A549 (cell line): ENCODE measurements at places on chromosomes 12 and 14.

DNA sequence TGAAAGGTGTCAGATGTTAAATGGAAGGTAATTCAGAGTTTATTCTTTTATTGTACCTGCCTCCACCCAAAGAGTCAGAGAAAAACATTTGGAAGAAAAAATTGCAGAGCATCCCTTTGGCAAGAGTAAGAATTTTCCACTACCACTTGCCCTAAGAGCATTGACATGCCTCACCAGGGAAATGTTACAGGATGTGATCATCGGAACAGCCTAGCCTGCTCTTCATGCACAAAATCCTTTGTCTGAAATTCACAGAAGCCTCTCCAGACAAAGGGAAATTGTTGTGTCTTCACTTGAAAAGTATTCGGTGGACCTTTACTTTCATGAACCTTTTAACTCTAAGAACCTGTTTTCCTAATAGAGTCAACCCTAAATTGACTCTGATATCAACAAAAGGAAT lies 36.9 kb downstream of the ATP2A2 start:
- DNase-seq = no peak

- DNase-seq = no peak
These were observed 19.6 kb upstream of the GALNT8 start for GRCh38 chr12:4700621-4701026.

DNA sequence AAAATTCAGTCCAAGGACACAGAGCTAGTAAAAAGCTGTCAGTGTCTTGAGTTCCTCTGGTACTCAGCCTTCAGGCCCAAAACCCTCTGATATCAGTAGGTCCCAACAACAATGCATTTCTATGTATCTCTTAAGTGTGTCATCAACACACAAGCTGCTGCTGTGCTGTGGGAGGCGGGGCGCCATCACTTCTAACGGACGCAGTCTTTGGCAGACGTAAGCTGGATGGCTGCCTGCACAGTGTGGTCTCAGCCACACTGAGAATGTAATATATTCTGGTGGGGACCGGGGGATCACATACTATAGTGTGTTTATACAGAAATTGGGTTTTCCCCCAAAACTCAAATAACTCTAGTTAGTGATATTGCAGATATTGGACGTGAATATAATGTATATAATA lies 123.9 kb downstream of the SUDS3 start:
- no peak for DNase-seq

DNA sequence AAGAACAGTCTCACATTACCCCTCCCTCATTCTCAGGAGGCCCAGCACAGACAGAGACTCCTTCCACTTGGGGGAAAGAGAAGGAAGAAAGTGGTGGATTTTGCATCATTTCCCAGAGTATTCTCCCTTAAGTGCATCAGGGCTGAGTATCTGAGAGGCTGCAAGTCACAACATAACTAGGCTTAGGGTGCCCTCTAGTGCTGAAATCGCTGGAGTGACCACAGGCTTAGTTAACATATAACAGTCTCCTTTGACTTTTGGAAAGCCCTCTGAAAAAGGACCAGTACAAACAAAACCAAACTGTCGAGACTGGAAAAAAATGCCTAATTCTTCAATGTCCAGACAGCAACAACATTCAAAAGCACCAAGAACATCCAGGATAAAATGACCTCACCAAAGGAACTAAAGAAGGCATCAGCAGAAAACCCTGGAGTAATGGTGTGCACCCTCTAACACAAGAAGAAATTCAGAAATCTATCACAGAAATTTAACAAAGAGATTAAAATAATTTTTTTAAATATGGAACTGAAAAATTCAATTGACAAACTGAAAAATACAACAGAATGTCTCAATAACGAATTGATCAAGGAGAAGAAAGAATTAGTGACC lies 412.3 kb downstream of the RPS29 start:
- DNase-seq = peak; percentile 33

- DNase-seq = no peak
These were observed 14.2 kb upstream of the HMGA2 start for GRCh38 chr12:65810036-65810435.

DNA sequence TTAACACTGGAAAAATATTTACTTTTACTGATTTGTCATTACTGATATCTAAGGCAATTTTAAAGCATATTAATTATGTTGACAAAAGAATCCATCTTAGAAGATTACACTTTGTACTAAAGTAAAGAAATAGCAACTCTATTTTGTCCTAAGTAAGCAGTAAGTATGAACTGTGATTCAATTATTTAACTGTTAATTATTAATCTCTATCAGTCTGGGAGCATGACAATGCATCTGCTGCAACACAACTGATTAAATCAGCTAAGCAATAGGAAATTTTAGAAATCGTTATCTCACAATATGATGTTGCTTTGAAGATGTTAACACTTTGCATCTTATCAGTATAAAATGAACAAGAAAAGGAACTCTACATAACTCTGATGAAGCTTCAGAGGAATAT lies 172.3 kb downstream of the DPY19L2 start:
- DNase-seq = no peak

DNA sequence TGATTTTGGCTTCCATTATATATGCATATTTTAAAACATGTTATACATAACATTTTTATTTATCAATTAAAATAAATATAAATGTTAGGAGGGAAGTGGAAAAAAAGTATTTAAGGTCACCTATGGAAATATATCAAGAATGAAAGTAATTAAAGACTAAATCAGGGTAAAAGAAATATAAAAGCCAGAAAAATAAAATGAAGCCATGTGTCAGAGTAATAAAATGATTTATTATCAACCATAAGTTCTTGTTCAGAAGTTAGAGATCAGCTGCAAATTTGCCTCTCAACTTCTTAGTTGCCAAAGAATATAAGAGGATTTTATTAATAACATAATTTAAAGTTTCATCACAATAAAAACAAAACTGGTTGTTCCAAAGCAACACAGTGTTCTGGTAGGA lies 121.9 kb downstream of the ANO6 start:
- no peak for DNase-seq

DNA sequence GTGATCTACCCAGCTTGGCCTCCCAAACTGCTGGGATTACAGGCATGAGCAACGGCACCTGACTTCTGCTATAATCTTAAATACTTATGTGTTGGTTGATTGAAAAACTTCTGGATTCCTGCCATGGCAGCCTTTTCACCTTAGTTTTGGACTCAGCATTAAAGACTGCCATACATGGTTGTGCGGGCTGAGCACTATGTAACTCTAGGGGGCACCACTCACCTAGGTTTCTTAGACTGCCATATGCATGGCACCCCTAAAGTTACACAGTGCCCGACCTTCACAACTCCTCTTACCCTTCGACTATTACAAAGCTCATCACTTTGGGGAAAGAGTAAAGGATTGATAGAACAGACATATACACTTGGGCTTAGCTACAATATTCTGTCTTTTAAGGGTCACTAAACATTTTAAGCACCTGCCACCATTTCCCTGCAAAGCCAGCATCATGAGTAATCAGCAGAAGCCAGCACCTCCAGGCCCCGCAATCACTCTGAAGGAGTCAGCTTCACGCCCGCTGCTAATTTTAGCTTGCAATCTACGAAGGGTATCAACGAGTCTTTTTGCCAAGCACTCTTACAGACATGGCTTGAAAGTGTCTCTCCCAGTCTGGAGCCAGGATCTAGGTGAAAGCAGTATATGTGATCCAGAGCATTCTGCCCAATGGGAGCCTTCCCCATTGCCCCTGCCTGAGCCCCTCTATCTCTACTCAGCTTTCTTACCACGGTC lies 59.8 kb downstream of the SUDS3 start:
- peak; percentile 27 for DNase-seq

GRCh38 chr14:54453252-54453651 lies 12.1 kb upstream of the CNIH1 start:
- no peak for DNase-seq

GRCh38 chr12:49825360-49825970 lies 2.7 kb downstream of the NCKAP5L start:
- DNase-seq = no peak

DNA sequence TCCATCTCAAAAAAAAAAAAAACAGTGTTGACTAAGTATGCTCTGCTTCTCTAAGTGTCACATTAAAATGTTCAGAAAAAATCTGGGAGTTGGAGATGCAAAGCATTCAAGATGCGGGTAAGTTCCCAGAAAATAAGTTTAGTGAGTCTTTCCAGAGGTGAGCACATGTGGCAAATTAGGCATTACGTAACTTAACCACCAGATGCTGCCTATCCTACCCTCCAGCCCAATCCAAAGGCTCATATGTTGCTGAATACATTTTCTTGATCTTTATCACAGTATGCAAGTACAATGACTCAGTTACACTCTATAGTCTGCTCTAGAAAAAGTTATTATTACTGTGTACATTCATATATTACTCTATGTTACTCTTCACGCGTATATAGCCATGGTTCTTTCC lies 3.6 kb downstream of the SLC2A14 start:
- DNase-seq = no peak

- no peak for DNase-seq
These were observed 5.0 kb upstream of the EP400 start for GRCh38 chr12:131944601-131945251.

DNA sequence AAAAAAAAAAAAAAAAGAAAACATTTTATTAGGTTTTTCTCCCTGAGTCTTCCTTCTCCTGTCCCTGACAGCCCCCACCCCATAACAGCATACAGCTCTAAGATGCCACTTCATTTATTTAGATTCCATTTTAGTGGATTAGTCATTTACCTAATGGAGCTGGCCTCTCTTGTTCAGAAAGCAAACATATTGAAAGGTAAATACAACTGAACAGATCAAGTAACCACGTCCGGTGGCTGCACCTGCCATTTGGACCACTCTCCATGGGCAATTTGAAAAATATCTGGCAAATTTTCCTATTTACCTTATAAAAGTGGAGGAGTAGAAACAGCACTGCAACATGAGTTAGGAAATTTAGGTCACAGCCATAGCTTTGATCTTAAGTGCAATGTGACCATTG lies 254.6 kb downstream of the C12orf42 start:
- no peak for DNase-seq

DNA sequence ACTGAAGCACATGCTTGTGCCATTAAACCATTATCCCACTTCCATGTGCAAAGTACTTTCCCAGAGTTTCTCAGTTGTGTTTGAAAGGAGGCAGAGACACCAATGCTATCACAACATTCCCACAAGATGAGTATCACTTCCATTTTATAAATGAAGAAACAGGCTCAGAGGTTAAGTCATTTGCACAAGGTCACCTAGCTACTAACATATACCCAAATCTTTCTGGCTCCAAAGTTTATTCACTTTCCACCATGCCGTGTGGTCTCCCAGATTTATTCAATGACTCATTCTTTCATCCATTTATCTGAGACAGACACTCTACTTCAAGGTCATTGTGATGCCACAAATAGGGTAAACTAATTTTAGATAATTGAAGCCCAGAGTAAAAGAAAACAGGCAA lies 9.4 kb downstream of the ART4 start:
- DNase-seq = no peak

- DNase-seq = peak; percentile 25
These were observed 538 bp upstream of the TIGAR start for GRCh38 chr12:4320497-4320852.

DNA sequence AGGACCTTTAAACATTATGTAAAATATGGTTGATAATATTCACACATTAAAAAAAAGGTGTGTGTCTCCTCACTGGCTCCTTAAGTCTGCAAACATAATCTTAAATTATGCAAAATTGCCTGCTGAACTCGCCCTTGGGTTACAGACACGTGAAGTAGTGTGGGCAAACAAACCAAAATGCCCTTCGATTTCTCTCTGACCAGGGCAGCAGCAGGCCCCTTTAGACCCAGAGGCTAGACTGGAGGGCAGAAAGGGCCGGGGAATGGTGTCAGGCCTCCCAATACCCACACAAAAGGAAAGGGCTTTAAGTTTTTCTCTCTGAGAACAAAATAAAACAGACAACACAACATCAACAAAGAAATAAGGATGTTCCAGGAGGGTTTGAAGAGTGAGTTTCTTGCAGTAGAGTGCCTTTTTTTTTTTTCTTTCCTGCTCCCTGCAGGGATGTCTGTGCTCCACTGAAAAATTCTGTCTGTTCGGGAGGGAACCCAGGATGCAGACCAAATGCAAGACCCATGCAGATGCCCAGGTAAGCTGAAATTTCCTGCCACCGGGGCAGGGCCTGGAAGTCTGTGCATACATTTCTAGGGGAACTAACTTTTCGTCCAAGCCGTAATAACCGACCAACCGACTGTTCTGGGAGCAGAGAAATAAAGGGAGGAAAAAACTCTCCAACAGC lies 1.7 kb downstream of the TBX3 start:
- no peak for DNase-seq
